ENCODE measurements at places on chromosomes 13 and 19. TPM values are rescaled to one million over a fixed set of nuclear protein-coding genes. Genes with fewer than 3 reads are reported as not detected.

MCEMP1 gene
- 0.72 TPM for total RNA-seq

DNA sequence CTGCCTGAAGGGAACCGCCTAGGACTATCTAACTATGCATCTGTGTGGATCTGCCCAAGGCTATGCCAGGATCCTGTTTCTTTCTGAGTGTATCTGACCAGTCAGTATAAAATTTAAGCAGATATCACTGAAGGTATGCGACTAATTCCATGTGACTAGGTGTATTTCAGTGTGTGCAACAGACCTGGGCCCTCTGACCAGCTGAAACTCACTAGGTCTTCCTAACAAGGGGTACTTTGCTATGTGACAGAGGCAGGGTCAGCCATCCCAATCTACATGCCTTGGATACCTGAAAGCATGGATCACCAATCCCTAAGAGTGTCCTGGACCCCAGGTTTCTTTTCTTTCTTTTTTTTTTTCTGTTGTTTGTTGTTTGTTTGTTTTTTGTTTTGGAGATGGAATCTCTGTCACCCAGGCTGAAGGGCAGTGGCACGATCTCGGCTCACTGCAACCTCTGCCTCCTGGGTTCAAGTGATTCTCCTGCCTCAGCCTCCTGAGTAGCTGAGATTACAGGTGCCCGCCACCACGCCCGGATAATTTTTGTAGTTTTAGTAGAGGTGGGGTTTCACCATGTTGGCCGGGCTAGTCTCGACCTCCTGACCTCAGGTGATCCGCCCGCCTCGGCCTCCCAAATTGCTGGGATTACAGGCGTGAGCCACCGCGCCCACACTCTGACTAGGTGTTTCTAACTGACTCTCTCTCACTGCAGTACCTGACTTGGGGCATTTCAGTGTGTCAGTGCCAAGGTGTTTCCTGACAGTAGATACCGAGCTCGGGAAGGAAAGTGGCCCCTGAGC is 43.5 kb downstream of the FCGBP start:
- DNase-seq, result no peak

GRCh38 chr13:65638572-65639168 is 1591.5 kb downstream of the PCDH9 start:
- DNase-seq, result no peak

DNA sequence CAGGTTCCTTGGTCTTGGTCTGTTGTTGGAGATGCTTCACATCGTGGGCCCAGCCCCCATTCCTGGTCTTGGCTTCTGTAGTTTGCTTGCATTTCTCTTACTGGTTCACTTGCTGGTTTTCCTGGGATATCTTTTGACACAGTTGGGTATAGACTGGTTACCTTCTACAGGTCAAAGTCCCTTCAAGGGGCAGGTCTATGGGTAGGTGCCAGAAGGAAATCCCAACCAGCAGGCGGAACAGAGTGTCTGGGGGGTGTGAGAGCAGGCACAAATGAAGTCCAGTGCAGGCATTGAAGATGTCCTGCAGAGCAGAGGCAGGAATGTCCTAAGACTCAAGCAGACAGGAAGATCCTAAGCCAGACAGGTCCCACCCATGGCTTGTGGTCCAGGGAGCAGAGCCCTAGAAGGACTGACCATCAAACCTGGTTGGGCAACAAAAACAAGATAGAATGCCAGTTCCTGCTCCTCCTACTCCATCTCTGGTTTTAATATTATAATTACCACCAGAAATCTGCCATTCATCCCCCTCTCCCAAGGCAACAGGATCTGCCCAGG is 17.7 kb upstream of the WASF3 start:
- no peak for DNase-seq

DNA sequence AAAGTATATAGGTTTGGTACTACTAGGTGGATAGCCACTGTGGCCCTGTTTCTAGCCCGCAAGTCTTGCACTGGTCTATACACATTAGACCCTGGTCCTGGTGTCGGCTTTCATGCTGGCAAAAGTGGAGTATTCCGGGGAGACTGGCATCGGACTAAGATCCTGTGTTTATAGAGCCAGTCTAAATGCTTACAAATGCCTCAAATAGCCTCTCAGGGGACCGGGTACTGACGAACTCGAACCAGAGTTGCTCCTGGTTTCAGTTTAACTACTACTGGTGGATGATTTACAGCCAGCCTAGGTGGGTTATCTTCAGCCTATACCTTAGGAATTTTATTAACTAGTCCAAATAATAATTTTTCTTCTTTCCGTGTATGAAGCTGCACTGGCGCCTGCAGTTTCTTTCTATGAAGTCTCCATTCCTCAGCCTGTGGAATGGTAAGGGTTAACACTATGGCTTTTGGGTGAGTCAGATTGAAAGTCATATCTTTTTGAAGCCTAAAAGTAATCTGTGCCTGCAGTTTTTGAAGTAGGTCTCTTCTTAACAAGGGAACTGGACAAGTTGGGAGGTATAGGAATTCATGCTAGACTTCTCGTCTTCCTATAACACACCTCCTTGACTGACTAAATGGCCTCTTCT is 51.3 kb downstream of the OR10H4 start:
- DNase-seq, result no peak

DNA sequence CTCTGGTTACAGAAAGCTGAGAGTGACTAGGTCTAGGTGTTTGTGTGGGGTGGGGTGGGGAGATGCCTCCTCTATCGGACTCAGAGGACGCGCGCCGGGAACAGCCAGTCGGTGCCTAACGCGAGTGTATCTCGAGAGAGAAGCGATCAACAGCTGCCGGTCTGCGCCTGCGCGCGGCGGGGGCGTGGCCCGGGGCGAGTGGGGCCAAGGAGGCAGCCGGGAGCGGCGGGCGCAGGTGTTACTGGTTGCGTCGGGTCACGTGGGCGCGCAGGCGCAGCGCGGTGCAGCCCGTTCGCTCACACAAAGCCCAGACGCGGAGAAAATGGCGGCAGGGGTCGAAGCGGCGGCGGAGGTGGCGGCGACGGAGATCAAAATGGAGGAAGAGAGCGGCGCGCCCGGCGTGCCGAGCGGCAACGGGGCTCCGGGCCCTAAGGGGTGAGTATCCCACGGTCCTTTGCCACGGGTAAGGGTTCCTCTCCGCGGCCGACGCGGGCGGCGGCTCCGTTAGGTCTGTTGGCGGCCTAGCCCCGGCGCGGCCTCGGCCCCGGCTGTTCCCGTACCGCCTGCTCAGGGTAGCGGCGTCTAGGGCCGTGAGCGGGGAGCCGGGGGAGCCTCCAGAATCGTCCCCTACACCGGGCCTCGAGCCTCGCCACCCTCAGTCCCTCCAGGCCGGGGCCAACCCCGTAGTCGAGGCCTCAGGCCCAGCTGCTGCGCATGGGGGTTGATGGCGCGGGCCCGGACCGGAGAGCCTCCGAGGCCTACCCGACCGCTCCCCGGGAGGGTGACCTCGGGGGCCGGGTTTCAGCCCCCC is at the start of gene HNRNPM:
Gene HNRNPM (plus strand): TSS at position 299 of the 811 bp plus-strand sequence. CDS start 24 bp downstream, at position 323.
- peak; percentile 100 for DNase-seq

GRCh38 chr13:73040968-73041596 is 17.7 kb upstream of the KLF5 start:
- no peak for DNase-seq

DNA sequence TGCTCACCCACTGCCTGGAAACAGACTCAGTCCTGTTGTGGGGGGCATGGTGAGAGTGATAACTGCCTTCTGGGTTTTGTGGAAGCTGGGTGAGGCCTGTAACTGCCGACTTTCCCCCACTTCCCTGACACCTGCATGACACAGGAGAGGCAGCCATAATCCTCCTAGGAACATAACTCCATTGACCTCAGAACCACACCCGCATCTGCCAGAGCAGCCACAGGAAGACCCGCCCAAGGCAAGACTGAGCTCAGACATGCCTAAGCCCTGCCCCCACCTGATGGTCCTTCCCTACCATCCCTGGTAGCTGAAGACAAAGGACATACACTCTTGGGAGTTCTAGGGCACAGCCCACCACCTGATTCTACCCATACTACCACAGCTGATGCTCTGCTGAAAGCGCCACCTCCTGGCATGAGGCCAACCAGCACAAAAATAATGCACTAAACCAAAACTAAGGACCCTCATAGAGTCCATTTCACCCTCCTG is 326.7 kb downstream of the RBM26 start:
- no peak for DNase-seq

DNA sequence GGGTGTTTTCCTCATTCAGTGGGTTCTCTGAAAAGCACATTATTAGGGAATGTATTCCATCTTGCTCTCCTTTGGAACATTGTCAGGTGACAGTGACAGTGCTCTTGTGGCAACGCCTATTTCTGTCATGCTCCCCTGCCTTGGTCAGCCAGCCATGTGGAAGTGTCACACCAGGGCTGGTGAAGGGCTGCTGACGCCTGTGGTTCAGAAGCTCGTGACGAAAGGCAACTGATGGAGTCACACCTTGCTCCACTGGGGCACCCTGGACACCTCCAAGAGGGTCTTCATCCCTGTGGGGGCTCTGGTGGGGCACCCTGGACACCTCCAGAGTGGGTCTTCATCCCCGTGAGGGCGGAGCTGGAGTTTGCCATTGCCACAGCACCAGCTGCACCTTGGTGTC is 68.9 kb upstream of the GPR183 start:
- no peak for DNase-seq

STOML3 gene
- total RNA-seq, result not detected

ELSPBP1 gene
- total RNA-seq, result not detected

CEACAM20 gene
- not detected for total RNA-seq

DNA sequence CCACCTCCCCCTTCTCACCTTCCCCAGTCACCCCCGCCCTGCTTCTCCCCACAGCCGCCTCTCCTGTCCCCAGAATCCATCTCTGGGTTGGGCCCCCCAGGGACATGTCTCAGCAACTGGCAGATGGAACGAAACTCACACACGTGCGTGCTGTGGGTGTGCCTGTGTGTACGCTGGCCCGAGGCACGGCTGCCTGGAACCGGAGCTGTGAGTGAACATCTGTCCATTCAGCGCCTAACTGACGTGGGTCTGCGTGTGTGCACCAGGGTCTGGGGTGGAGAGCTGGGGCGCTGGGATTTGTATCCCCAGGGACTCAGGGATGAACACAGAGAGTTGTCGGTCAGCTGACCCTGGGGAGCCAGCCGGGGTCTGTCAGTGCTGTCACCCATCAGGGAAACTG is 752 bp upstream of the HAS1 start:
- peak; percentile 56 for DNase-seq

Measured in left ventricle myocardium superior (tissue), 1 donor.